ENCODE measurements at places on chromosomes 3 and 15. TPM values are rescaled to one million over a fixed set of nuclear protein-coding genes. Genes with fewer than 3 reads are reported as not detected.

Gene GPR62
- total RNA-seq: not detected

Gene RASGRP1
- 0.81 TPM for total RNA-seq

Gene ABHD17C
- 5.2 TPM for total RNA-seq

Gene TMEM89
- not detected for total RNA-seq

Gene P2RY13
- 1.6 TPM for total RNA-seq

Gene ETV5
- 7.5 TPM for total RNA-seq

Gene GP5
- total RNA-seq: not detected

Gene CCDC33
- total RNA-seq: not detected

Gene CHL1
- total RNA-seq: 33.0 TPM

Gene USP19
- total RNA-seq: 114 TPM

Gene PRRT3
- 3.2 TPM for total RNA-seq

Gene MUSTN1
- total RNA-seq: 20.8 TPM

Gene SPESP1
- 2.5 TPM for total RNA-seq

GRCh38 chr3:181403876-181404660 lies 307.7 kb upstream of the SOX2 start:
- no peaks in the 10 kb centered on the region for H3K4me1 ChIP-seq
- ATAC-seq: no peak
- no peak overlapping the region for H3K27ac ChIP-seq
- no peaks in the 10 kb centered on the region for H3K27me3 ChIP-seq
- H3K36me3 ChIP-seq: no peaks in the 10 kb centered on the region

DNA sequence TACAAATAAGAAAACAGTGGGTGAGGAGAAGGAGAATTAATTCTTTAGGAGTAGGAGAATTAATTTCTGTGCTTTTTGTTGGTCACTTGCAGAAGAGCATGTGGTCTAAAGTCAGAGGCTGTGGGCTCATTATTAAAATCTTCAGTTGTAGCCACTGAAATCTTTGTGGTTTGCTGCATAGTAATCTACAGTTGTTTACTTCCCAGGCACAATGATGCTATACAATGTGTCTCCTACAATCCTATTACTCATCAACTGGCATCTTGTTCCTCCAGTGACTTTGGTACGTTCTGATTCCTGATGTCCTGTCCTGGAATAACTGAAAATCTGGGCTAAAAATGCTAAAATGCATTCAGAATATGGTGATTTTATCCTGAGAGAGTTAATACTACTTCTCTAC lies 21.0 kb downstream of the IFT122 start:
- ATAC-seq: no peak
- H3K36me3 ChIP-seq: peaks cover 2% of the 10 kb centered on the region
- H3K4me3 ChIP-seq: no peak overlapping the region

GRCh38 chr3:96330795-96331194 lies 483.6 kb upstream of the EPHA6 start:
- ATAC-seq: no peak
- no peaks in the 10 kb centered on the region for H3K36me3 ChIP-seq
- no peaks in the 10 kb centered on the region for H3K4me1 ChIP-seq
- H3K4me3 ChIP-seq: no peak overlapping the region

DNA sequence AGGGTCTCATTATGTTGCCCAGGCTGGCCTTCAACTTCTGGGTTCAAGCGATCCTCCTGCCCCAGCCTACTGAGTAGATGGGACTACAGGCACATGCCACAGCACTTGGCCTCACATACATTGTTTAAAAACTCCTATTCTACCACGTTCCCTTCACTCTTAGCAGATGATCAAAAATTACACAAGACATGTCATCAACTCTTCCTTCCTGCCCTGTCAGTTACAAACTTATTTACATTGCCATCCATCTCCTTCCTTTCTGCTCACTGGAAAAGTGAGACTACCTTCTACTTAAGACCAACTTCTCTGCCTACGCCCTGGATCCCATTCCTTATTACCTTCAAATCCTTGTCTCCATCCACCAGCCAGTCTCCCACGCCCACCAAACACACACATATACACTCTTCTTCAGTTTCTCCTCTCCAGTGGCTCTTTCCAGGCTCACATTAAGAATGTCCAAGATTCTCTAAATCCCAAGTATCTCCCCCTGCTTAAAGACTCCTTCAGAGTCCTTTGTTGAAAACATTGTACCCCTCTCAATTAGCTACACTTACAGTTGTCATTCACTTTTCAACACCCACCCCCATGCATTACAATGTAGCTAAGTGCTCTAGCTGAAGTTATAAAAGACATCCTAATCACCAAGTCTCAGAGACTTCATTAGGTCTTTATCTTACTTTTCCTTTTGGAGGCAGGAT lies 4.3 kb downstream of the PEAK1 start:
- peak overlapping the region; percentile 13 for H3K27ac ChIP-seq
- no peak for ATAC-seq
- peaks cover 16% of the 10 kb centered on the region for H3K4me1 ChIP-seq
- no peak overlapping the region for H3K4me3 ChIP-seq
- H3K36me3 ChIP-seq: no peaks in the 10 kb centered on the region

DNA sequence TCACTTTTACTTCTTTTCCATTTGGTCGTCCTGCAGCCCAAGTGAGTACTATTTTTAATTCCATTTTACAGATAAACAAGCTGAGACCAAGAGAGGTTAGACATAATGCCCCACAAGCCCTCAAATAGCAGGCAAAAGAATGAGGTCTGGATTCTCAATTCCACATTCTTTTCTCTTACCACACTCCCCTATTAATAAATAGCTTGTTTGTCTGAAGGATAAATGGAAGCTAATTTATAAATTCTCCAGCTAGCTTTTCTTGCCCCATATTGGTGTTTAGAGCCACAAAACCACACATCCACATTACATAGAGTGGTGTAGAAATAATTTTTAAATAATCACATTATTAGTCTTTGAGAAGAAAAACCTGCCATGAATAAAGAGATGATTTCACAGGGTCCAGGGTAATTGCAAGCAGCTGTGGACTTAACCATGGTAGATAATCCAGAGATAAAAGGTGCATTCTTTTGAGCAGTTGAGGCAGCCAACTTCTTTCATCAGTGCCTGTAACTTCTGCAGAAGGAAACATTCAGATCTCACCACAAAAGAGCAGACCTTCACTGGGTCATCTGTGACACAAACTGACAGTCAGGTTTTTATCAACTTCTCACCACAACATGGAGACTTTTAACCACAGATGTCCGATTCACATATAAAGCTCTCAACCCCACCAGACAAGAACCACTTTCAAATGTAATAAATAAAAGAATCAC lies 313.4 kb upstream of the STT3B start:
- H3K4me1 ChIP-seq: no peaks in the 10 kb centered on the region
- H3K36me3 ChIP-seq: no peaks in the 10 kb centered on the region
- H3K27me3 ChIP-seq: no peaks in the 10 kb centered on the region
- ATAC-seq: no peak
- no peak overlapping the region for H3K4me3 ChIP-seq
- H3K27ac ChIP-seq: no peak overlapping the region

DNA sequence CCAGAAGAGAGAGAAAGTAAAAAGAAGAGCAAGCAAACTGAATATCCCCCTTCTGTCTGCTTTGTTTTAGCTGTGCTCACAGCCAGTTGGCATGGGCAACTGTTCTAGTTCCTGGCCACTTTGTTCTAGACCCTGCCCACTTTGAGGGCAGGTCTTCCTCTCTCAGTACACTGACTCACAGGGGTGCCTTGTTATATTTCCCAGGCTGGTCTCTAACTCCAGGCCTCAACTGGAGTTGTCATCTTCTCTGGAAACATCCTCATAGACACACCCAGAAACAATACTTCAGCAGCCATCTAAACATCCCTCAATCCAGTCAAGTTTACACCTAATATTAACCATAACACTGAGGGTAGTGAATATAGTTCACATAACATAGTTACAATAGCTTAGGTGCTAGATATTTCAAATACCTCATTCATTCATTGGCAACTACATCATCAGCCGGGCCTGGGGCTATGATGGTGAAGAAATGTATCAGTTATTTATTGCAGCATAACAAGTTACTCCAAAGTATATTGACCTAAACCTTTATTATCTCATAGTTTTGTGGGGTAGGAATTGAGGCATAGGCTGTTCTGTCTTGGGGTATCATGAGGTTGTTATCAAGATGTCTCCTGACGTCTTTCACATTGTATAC lies 106.0 kb downstream of the UBE2E2 start:
- no peaks in the 10 kb centered on the region for H3K27me3 ChIP-seq
- no peak for ATAC-seq
- no peak overlapping the region for H3K4me3 ChIP-seq
- H3K36me3 ChIP-seq: no peaks in the 10 kb centered on the region
- H3K27ac ChIP-seq: no peak overlapping the region

DNA sequence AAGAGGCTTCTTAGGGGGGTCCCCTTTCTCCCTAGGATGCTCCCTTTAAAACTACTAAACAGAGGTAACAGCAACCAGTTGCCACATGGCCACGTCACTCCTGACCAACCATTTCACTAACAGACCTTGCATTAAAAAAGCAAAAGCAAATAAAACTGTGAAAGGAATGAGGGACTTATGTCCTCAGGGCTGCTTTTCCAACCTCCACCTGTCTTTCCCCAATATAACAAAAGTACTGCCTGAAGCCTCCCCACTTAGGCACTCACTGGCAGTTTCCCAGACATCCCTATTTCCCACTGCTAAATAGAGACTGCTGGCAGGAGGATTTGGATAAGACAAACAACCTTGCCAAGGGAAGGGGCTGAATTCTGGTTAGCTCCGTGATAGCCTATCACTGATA lies 130.3 kb downstream of the ATP8B4 start:
- H3K27me3 ChIP-seq: no peaks in the 10 kb centered on the region
- no peak for ATAC-seq
- no peaks in the 10 kb centered on the region for H3K36me3 ChIP-seq
- peak overlapping the region; percentile 39 for H3K27ac ChIP-seq

DNA sequence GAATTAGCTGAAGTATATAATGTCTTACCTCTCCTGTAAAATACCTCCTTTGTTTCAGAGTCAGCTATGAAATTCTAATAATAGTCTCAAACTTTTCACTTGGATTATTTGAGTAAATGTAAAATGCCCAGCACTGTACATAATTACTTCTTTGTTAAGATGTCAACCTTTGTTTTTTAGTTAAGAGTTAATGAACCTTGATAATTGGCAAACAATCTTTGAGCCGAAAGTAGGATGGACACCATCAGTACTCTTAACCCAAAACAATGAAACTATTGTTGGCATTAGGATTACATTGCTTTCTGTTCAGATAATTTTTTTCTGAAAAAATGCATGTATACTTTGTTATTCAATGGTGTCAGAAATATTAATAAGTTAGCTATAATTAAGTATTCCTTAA lies 3.0 kb upstream of the NECTIN3 start:
- no peaks in the 10 kb centered on the region for H3K27me3 ChIP-seq
- no peak overlapping the region for H3K27ac ChIP-seq
- H3K4me3 ChIP-seq: no peak overlapping the region
- no peaks in the 10 kb centered on the region for H3K4me1 ChIP-seq
- no peak for ATAC-seq
- H3K36me3 ChIP-seq: no peaks in the 10 kb centered on the region

GRCh38 chr3:53493963-53494791 lies at the start of gene CACNA1D:
TSS of gene CACNA1D (plus strand) at chr3:53494611. CDS start at chr3:53495167, 556 bp downstream.
- peaks cover 25% of the 10 kb centered on the region for H3K27me3 ChIP-seq
- H3K27ac ChIP-seq: no peak within 1 kb of the TSS
- H3K4me3 ChIP-seq: peak within 1 kb of the TSS; percentile 64
- ATAC-seq: peak; percentile 76
- H3K36me3 ChIP-seq: no peaks in the 10 kb centered on the region
- peaks cover 58% of the 10 kb centered on the region for H3K4me1 ChIP-seq

GRCh38 chr3:169674090-169674489 lies 10.6 kb upstream of the MECOM start:
- no peak overlapping the region for H3K27ac ChIP-seq
- H3K4me1 ChIP-seq: peaks cover 7% of the 10 kb centered on the region
- H3K4me3 ChIP-seq: no peak overlapping the region
- H3K36me3 ChIP-seq: no peaks in the 10 kb centered on the region

DNA sequence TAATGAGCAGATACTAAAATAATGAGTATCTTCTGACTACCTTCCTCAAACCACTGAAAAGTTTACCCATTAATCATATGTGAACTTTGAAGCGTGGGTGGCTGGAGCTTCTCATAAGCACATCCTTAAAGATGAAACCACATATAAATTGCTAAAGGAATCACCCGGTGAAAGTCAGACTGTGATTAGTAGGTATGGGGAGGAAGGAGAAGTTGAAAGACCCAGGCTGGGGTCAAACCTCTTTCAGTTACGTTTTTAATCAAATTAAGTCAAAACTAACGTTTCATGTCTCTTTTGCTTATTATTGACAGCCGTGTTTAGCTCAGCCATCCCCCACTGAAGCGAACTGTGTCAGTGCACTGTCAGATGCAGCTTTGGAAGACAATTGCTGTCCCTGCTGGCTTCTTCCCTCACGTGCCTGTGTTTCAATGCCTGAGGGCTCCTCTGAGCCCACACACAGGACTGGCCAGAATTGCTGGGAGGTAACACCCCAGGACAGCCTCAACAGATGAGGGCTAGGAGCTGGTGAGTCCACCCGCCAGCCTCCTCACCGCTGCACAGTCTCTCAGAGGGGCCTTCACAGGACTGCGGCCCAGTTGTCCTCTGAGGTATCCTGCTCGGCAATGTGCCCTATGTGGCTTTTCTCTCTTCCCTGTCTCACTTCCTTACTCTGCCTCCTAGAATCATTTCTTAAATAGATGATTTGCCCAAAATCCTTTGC lies 29.3 kb upstream of the SH3BP5 start:
- no peaks in the 10 kb centered on the region for H3K4me1 ChIP-seq
- no peaks in the 10 kb centered on the region for H3K36me3 ChIP-seq
- no peak overlapping the region for H3K27ac ChIP-seq
- no peaks in the 10 kb centered on the region for H3K27me3 ChIP-seq

- no peaks in the 10 kb centered on the region for H3K27me3 ChIP-seq
- no peak for ATAC-seq
- no peak overlapping the region for H3K4me3 ChIP-seq
- H3K27ac ChIP-seq: no peak overlapping the region
Observed at GRCh38 chr3:158249183-158249582, 139.3 kb downstream of the RSRC1 start.

DNA sequence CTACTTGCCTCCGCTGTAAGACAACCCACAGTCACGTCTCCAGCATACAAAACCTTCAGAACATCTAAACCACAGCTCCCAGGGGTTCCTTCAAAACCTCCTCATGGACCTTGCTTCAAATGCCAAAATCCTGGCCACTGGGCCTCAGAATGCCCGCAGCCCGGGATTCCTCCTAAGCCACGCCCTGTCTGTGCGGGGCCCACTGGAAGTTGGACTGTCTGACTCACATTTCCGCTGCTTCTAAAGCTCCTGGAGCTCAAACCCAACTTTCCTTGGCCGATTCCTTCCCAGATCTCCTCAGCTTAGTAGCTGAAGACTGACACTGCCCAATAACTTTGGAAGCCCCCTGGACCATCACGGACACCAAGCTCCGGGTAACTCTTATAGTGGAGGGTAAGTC lies 17.9 kb upstream of the OR5H6 start:
- no peaks in the 10 kb centered on the region for H3K4me1 ChIP-seq
- no peak overlapping the region for H3K27ac ChIP-seq
- no peaks in the 10 kb centered on the region for H3K27me3 ChIP-seq
- H3K36me3 ChIP-seq: no peaks in the 10 kb centered on the region
- no peak overlapping the region for H3K4me3 ChIP-seq

GRCh38 chr3:60967141-60967540 lies 284.1 kb downstream of the FHIT start:
- H3K4me1 ChIP-seq: no peaks in the 10 kb centered on the region
- H3K27ac ChIP-seq: no peak overlapping the region
- no peak for ATAC-seq
- no peaks in the 10 kb centered on the region for H3K27me3 ChIP-seq
- H3K4me3 ChIP-seq: no peak overlapping the region
- H3K36me3 ChIP-seq: no peaks in the 10 kb centered on the region
